Cortex of kidney (tissue), 1 donor: ENCODE measurements at places on chromosomes 3 and 15.

- no peak for DNase-seq
Observed at GRCh38 chr15:25790000-25790660, 73.0 kb downstream of the ATP10A start.

DNA sequence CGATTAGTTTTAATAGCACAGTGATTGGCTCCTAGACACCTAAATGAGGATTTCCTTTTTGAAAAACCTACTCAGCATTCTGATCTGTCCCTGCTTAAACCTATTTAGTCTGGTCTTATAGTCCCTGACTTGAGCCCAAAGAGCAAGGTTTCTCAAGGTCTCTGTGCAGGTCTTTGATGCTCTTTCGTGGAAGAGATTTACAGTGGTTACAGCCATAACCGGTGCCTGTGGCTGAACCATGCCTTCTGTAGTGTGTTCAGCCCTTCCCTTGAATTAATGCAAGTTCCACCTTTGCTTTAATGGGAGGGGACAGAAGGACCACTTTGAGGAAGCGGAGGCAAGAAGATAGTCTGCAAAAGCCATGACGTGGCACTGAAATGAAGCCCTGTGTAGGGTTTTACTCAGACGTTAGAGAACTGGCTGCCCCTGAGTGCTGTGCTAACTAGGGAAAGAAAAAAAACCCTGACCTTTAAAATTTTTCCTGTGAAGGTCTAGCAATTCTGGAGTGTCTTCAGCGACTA, 43.0 kb downstream of the ZBTB38 start:
- DNase-seq: no peak

DNA sequence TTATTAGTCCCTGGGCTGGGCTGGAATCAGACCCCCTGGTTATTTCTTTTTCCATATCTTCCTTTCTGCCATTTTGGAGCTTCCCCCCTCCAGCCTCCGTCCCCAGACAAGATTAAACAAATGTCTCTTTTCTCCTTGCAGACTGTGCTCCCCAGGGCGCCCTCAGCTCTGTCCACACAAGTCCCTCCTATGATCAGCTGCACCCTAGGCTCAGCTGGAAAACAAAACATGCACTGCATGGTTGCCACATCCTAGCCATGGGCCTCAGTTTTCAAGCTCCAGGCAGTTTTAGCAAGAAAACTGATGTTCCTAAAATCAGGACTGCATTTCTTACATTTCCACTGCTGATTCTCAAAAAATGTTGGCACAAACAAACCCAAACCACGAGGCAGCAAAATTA, 23.5 kb upstream of the RFTN1 start:
- no peak for DNase-seq

DNA sequence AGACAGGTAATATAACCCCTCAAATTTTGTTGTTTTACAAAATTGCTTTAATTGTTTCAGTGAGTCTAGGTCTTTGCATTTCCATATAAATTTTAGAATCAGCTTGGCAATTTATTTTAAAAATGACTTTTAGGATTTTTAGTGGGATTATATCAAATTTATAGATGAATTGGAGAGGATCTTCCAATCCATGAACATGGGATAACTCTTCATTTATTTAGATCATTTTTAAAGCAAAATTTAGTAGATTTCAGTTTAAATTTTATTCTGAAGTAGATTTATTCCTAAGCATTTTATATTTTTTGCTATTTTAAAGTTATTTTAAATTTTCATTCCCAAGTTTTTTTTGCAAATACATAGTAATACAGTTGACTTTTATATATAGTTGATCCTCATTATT, 58.1 kb upstream of the THSD4 start:
- DNase-seq: no peak

GRCh38 chr3:115099134-115099985, 47.7 kb downstream of the ZBTB20 start:
- no peak for DNase-seq

DNA sequence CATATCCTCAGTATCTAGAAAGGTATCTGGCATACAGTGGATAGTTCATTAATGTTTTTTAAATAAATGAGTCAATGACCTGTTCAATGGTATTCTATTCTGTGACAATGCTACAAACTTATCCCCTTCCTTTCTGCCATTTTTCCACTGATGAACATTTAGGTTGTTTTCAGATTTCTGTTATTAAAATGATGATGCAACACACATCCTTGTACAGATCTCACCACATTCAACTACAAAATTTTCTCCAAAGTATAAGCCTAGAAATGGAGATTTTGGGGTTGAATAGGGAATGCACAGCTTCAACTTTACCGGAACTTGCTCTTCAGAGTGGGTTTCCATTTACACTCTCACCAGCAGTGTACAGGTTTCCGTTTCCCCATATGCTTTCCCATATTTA, 210.2 kb downstream of the ISL2 start:
- DNase-seq: no peak

DNA sequence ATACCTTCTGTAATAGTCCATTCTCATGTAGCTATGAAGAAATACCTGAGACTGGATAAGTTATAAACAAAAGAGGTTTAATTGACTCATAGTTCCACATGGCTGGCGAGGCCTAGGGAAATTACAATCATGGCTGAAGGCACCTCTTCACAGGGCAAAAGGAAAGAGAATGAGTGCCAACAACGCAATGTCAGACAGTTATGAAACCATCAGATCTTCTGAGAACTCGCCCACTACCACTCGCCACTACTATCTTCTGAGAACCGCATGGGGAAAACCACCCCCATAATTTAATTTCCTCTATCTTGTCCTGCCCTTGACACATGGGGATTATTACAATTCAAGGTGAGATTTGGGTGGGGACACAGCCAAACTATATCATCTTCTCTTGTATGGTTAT, 406.8 kb upstream of the CBLB start:
- no peak for DNase-seq

DNA sequence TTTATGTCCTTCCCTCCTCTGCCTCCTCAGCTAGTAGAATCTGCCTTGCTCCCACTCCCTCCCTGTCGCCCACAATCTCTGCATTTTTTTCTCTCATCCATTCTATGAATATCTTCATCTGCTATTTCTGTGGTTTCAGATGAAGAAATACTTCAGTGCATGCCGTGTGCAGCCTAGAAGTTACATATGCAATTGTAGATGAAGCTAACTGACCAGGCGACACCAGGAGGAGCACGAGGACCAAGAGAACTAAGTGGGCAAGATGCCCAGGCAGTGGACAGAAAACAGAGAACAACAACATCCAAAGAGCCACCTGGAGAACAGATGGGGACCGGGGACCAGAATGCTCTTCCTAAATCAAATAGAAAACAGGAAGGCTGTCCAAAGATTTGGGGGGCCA, 121.4 kb upstream of the ATP11B start:
- no peak for DNase-seq

DNA sequence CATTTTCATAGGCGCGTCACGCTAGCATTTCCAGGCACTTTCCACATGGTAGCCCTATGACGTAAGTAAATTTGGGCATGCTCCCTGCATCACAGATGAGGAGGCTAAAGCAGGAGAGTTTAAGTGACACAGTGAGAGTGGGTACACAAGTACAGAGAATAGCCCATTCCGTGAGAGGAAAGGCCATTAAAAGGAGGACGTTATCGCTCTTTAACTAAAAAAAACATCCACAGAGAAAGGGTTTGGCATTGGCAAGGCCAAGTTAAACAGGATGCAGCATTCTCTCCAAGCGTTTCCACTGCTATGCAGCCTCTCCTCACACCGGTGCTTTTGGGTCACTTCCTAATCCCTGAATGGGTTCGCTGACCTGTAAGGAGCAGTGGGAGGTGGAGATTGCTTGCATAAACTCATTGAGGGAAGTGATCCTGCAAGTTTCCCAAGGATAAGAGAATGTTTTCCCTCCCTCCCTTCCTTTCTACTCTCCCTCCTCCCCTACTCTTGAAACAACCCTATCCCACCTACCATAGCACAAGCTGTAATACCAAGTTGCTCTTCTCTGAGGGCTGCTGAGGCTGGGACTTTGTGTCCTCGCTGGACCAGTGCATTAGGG, 147.7 kb downstream of the VGLL4 start:
- no peak for DNase-seq

DNA sequence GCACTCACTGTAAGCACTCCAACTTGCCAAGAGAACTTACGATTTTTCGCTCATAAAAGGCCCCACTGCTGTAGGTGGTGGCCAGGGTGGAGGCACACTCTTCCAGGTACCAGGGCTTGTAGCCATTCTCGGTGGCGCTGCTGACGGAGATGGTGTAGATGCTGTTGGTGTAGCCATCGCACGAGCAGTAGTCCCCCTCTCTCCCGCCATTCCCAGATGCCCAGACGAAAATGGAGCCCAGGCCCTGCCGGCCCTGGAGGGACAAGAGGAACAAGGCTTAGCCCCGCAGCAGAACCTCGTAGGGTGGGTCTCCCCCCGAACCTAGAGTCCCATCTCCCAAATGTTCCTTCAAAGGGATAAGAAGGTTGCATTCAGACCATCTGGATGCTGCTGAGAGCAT, 96.3 kb downstream of the PCSK6 start:
- no peak for DNase-seq

GRCh38 chr15:61253186-61253585, 24.1 kb upstream of the RORA start:
- DNase-seq: no peak

- no peak for DNase-seq
Observed at GRCh38 chr15:70698426-70698825, 64.9 kb downstream of the UACA start.

DNA sequence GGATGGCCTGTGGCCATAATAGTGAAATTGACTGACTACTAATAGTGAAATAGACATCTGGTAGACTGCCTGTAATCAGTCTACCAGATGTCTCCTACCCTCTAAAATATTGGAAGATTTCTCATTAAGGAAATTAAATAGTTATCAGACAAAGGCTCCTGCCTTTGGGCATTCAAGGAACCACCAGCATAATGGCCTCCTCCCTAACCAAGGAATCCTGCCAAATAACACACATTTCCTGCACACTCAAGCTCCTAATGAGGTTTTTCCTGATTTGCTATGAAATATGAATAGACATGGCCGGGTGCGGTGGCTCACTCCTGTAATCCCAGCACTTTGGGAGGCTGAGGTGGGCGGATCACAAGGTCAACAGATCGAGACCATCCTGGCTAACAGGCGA, 14.6 kb downstream of the NUSAP1 start:
- no peak for DNase-seq

DNA sequence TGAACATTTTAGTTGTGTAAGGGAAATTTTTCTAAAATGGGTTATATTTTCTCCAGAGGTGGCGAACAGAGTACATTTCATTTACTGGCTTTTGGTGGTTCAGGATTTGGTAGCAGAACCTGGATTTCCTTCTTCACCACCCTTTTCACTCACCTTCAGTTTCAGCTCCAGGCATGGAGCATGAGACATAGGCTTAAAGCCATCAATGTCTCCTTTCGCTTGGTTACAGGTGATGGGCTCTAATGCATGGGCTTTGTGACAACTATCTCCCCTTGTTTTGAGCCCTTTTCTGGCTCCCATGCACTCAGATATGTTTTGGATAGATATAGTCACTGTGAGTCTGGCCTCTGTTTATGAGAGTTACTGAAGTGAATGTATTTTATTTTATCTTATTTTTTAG, 96.6 kb upstream of the ANKRD28 start:
- no peak for DNase-seq

GRCh38 chr3:41986561-41986960, 24.7 kb upstream of the ULK4 start:
- DNase-seq: no peak

DNA sequence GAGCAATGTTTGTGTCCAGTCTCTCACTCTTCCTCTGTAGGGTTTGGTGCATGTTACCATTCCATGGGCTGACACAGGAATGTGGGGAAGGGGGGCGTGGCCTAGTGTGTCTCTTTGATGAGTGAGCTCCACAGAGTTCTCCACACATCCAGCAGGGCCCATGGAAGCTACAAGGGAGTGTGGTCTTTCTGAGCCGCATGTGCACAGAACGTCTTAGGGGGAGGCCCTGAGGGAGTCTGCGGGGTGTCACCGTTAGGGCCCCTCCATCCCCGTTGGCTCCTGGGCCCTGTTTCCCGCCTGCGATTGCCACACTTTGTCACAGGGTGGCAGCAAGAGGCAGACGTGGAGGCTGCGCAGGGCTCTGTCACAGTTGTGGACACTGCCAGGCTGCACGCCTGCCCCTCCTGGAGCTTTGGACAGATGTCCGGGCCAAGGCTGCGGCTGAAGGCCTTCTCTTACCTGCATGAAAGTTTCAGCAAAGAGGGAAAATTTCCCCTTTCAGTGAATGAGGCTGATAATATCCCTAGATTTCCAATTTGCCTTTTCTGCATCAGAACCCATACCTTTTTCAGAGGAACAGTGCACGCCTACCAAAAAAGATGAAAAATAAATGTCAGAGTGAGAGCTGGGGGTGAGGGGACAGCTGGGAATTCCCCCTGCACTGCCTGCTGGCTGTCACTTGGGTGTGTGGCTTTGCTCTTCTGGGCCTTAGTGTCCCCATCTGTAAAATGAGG, 24.3 kb downstream of the CACNA2D3 start:
- no peak for DNase-seq

GRCh38 chr3:3699816-3700633, 99.2 kb upstream of the LRRN1 start:
- DNase-seq: no peak

- no peak for DNase-seq
Observed at GRCh38 chr3:78804251-78805037, 963.4 kb downstream of the ROBO1 start.

DNA sequence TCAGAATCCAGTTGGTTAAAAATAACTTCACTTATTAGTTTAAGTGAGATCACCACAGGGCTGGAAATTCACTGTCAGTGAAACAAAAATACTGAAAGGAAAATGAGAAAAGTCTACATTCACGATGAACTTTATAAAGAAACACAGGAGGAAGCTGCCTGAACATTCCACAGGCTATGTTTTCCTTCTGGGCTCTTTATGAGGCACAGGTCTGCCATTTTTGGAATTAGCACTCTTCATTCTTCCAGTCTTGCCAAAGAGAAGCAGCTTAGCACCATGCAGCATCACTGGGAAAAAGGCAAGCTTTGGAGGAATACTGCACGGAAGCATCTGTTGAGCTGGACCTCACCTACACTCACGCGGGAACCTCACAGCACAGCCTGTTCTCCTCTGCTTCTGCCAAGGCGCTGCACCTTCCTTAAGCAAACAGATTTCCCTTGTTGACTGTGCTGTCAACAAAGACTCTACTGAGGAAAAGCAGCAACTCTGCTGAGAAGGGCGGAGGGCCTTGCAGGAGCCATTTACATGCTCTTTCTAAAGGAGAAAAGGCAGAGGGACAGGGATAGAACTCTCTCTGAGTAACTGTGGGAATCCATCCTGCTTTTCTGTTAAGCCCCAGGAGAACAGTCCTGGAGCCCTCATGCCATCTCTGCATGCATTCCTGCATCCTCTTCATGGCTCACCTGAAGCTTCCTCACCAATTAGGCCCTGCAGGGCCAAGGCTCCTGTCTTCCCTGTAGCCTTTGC, 15.7 kb downstream of the SUSD5 start:
- DNase-seq: no peak
